H1 (cell line): ENCODE measurements at places on chromosomes 3 and 15.

GRCh38 chr3:56761023-56761422 is 40.7 kb downstream of the ARHGEF3 start:
- DNase-seq = no peak

DNA sequence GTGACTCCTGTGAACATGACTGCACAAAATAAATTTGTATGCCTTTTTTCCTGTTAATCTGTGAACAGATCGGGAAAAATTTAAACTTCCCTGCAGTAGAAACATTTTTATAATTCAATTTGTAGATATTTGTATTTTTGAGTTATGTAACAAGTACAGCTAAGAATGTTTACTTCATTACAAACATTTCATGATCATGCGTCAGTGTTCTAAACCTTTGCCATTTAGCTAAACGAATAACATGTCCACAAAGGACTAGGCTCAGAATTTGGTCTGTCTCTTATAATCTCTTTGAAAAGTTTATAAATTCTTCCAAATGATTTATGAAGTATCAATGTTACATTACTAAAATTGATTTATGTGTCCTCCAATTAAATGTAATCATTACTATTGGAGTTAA is 17.3 kb upstream of the CRYBG3 start:
- no peak for DNase-seq

DNA sequence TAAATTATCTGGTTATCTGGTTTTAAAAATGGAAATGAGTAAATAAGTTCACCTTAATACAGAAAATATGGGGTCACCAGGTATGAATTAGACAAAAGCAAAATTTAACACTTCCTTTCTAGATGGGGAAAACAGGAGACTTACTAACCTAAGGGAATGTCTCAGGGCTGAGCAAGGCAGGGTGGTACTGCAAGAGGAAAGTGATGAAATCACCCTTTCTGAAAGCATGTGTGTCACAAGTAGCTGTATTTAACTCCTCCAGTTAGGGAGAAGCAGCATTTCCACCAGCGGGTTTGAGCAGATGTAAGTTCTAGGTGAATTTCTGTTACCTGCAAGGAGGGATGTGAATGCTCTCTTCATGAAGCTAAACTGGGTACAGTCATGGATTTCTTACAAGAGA is 629.1 kb downstream of the MECOM start:
- DNase-seq = no peak

DNA sequence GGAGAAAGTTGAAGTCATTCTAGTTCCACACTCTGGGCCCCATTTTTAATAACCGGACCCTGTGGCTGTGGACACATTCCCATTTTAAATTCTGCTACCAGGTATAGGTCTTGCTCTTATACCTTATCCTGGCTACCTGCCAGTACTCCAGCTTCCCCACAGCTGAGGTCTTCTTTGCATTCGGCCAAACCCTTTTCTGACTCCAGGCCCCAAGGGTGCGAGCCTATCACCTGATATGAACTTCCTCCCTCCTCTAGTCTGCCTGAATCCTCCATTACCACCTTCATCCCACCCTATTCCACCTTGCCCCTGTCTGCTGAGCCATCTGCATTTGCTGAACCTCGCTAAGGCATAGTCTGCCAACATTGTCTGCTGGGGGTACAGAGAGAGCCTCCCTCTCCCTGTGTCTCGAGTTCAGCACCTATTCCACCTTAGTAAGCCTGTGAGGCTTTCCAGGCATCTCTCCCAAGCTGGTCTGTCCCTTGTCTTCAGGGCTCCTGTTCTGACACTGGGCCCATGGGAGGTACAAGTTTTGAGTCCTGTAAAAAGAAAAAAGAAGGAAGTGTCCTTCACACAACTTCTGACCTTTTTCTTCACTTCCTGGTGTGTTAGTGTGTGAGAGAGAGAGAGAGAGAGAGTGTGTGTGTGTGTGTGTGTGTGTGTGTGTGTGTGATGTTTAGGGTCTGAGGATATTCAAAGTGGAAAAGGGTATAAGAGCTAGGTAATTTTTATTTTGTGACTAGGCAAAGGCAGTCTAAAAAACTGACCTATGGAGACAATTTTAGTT is 27.0 kb downstream of the PDE8A start:
- no peak for DNase-seq

- no peak for DNase-seq
Measured at GRCh38 chr3:11211531-11212298, 57.4 kb downstream of the HRH1 start.

- DNase-seq = no peak
Measured at GRCh38 chr3:48662145-48662752, 437 bp downstream of the CELSR3 start.

- no peak for DNase-seq
Measured at GRCh38 chr15:64156652-64157331, 5.3 kb downstream of the SNX22 start.

DNA sequence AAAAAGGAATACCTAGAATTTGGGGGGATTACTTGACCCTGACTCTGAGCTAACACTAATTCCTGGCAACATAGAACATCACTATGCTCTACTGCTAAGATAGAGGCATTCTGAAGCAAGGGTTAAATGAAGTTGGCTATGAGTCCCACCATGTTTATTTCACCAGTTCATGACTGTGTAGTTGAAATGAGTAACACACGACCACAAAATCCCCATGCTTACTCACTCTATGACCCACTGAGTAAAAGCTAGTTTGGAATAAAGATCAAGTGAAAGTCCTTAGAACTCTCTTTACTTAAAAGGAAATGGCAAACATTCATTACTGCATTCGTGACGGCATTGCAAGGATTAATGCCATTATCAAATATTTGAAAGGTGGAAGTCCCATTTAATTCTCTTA is 47.4 kb downstream of the MRPL46 start:
- DNase-seq = no peak

DNA sequence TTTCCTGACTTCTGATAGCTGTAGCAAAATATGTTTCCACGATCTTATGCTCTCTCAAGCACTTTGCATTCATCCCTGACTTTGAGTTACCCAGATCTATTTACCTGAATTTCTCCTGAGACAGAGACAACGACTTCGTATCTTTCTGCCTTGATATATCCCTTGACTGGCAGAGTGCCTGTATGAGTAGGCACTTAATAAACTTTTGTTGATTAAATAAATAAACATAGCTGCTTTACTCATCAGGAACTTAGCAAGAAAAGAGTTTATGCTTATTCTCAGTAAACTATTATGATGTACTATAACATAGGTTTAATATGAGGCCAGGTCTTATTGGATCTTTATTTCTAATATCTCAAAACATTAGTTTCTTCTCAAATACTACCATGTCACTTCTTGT is 85.6 kb upstream of the PHLDB2 start:
- DNase-seq = no peak

DNA sequence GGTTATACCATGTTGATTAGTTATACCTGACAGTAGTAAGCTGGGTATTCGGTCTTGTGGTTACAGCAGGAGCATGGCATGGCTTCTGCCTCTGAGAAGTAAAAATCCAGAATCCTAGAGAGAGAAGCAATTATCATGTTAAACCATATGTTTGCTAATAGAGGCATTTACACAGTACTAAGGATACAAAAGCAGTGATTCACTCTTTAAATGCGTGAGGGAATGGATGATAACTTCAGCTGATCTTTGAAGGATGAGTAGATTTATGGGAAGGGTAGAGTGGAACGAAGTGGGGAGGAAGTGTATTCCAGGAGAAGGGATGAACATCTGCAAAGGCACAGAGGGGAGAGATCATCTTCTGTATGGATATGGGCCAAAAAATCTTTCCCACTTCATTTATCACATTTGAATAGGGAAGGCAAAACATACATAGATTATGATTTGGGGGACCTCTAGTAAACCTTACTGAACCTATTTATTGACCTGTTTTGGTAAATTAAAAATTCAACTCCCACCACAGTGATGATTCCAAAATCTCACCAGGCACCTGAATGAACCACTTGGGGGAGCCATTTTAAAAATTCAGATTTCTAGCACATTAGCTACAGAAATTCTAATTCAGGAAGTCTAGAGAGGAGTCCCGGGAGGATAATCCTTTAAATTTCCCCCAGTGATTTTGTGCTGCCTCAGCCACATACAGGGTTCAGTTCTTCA is 35.1 kb downstream of the IGSF10 start:
- DNase-seq = no peak

DNA sequence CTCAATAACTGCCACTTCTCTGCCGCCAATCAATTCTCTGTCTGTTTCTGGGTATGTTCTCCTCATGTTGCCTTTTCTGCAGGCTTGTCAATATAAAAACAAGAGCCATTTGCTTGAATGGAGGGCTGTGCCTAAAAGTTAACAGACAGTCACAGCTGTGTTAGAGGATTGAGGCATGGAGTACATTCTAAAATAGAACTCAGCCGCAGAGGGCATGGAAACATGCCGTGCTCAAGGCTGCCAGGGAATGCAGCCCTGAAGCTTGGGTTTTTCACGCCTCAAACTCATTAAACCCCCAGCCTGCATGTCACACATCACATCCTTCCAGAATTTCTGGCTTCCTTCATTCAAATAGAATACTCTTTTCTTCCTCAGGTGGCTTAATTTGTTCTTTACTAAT is 166.6 kb downstream of the TPRG1 start:
- no peak for DNase-seq

DNA sequence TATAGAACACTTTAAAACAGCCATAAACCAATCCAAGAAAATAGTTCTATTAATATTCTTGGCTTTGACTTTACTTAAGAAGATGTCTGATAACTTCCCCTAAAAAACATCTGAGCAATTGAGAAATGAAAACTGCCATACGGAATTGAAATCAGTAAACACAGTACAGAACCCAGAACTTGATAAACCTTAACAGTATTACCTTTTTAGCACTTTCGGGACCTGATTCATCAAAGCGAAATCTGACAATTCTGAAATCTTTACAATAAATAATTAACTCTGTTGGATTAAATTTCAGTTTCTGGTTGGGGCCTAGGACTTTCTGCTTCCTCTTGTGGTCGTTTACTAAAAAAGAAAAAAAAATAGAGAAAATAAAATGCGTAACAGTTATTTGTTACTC is 17.3 kb downstream of the MTMR10 start:
- no peak for DNase-seq

DNA sequence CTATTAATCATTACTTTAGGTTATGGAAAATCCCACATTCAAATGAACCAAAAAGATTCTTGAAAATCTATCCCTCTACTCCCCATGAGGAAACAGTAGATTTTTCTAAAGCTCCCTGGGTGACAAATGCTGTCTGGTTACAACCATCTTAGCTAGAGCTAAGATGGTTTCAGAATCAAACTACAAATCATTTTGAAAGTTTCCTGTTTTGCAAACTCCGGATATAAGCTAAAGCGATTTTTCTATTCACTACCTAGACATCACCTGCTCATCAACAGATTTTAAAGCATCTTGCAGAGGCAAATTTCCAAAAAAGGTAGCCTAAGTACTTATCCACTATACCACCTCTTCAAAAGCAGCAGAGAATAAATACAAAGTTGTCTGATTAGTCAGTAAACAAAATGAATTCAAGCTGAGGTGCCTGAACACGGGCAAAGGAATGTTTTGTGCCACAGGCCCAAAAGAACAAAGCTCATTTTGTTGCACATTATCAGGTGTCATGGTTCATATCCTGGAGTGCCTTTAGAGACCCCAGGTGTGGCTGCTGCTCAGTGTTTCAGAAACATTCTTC is 204.9 kb downstream of the TNIK start:
- no peak for DNase-seq

DNA sequence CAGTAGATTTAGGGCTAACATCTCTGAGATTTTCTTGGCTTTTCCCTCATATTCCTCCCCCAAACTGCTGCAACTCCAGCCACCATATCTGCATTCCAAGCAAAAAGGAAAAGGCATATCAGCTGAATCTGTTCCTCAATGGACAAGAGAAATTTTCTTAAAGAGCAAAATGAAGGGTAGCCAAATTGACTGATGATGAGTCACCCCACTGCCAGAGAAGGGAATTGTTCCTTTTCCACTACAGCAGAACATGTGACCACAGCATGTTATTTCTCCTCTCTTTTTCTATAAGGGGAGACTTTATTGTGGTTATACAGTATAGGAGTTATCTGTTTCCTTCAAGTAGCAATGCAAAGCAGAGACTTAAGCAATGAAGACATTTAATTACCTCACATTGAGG is 172.5 kb downstream of the MTHFS start:
- no peak for DNase-seq

DNA sequence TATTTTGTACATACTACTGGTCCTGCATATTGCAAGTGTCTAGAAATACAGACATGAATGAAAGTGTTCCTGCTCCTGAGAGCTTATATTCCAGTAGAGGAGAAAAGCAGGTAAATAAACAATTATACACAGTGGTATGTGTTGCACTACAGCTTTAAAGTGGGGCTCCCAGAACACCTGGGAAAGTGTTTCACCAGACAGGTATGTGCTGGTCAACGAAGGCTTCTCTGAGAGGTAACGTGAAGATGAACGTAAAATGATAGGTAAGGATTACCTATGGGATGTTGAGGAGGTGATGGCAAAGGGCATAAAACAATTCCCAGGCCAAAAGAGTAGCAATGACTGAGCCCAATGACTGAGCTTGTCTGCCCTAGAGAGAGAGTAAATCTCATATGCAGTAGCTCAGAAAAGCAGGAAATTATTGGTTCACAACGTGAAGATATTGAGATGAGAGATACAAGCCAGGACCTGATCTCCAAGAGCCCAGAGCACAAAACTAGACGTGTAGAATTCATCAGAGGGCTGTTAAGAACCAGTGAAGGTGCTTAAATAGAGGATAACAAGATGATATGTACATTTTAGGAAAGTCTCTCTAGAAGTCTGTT is 459.1 kb upstream of the BCHE start:
- DNase-seq = no peak

DNA sequence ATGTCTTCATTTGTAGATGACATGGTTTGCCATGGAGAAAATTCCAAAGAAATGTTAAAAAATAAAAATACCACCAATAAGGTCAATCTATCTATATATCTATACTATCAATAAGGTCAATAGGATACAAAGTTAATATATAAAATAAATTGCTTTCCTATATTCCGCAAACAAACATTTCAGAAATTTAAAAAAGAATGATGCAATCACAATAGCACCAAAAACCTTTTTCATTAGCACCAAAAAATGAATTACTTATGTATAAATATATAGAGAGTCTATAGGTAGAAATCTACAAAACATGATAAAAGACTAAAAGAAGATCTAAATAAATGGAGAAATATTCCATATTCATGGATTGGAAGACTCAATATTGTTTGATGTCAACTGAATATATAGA is 22.8 kb upstream of the GOLGA8A start:
- DNase-seq = no peak

DNA sequence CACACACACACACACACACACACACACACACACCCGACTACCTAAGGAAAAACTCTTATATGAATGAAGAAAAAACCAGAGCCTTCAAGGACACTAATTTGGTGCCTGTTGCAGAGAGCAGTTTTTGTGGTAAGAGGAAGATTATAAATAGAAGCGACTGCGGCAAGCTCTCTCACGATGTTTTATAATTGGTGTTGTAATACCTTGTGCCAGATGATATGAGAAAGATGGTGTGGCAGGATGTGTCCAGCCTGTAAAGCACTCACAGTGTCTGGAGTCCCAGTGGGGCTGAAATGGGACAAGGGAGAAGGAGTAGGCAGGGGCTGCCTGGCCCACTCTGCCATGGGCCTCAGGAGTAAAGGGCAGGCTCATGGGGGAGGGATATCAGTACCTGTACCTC is 839.9 kb downstream of the AGBL1 start:
- no peak for DNase-seq

- no peak for DNase-seq
Measured at GRCh38 chr3:2154621-2155020, 56.0 kb downstream of the CNTN4 start.

GRCh38 chr3:184040010-184040409 is 8.5 kb downstream of the HTR3D start:
- DNase-seq = no peak
